Right atrium auricular region (tissue), 2 donors: ENCODE measurements at places on chromosomes 12 and 14. TPM values are rescaled to one million over a fixed set of nuclear protein-coding genes. Genes with fewer than 3 reads are reported as not detected.
A peak's percentile ranks its signal among the peaks of the same experiment; 100 is the strongest.

- no peak overlapping the region for H3K4me3 ChIP-seq
- no peaks in the 10 kb centered on the region for H3K27me3 ChIP-seq
- DNase-seq, result no peak
- H3K36me3 ChIP-seq, result no peaks in the 10 kb centered on the region
- no peak overlapping the region for H3K27ac ChIP-seq
Measured at GRCh38 chr12:120066341-120066740, 50.2 kb downstream of the RAB35 start.

DNA sequence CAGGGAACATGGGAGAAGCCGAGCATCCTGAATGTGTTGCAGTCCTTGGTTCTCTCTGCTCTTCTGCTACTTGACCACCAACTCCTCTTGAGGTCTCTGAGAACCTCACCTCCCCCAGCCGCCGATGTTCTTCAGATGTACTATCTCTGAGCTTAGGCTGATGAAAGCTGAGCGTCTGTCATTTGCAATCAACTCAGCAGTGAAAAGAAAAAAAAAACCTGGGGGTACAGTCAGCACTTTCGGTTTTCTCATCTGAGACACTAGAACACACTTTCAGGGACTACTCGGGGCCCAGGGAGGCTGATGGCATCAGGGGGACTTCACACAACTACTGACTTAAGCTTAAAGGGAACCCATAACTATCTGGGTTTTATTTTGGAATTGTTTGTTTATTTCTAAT is 9.6 kb upstream of the FLVCR2 start:
- no peak for DNase-seq
- no peaks in the 10 kb centered on the region for H3K27me3 ChIP-seq
- no peak overlapping the region for H3K27ac ChIP-seq

DNA sequence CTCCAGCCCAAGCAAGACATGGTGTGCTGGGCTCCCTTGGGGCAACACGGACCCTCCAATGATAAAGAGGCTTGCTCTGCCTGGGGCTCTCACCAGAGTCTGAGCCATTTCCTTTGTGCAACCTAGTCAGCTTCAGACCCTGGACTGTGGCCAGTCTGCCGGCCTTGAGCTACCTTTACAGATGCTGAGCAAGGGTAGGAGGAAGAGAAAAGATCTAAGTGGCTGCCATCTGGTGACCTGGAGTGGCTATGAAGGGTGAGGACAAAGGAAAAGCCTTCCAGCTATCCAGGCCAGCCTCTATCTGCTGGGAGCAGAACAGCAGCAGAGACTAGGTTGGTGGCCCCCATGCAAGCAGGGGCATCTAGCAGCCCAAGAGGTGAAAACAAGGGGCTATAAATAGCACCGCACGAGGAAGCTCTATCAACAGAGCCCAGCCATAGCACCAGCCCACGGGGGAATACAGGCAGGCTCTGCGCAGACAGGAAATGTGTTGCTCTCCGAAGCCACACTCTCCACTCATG is 230.1 kb downstream of the FOXN3 start:
- H3K4me3 ChIP-seq, result no peak overlapping the region
- DNase-seq, result no peak
- H3K27ac ChIP-seq, result peak overlapping the region; percentile 74
- H3K36me3 ChIP-seq, result peaks cover 11% of the 10 kb centered on the region
- no peaks in the 10 kb centered on the region for H3K4me1 ChIP-seq
- no peaks in the 10 kb centered on the region for H3K27me3 ChIP-seq

GRCh38 chr12:6699259-6699988 is 1.2 kb downstream of the PIANP start:
- peaks cover 11% of the 10 kb centered on the region for H3K27me3 ChIP-seq
- H3K27ac ChIP-seq, result no peak overlapping the region
- peaks cover 18% of the 10 kb centered on the region for H3K4me1 ChIP-seq
- DNase-seq, result no peak
- no peaks in the 10 kb centered on the region for H3K36me3 ChIP-seq

DNA sequence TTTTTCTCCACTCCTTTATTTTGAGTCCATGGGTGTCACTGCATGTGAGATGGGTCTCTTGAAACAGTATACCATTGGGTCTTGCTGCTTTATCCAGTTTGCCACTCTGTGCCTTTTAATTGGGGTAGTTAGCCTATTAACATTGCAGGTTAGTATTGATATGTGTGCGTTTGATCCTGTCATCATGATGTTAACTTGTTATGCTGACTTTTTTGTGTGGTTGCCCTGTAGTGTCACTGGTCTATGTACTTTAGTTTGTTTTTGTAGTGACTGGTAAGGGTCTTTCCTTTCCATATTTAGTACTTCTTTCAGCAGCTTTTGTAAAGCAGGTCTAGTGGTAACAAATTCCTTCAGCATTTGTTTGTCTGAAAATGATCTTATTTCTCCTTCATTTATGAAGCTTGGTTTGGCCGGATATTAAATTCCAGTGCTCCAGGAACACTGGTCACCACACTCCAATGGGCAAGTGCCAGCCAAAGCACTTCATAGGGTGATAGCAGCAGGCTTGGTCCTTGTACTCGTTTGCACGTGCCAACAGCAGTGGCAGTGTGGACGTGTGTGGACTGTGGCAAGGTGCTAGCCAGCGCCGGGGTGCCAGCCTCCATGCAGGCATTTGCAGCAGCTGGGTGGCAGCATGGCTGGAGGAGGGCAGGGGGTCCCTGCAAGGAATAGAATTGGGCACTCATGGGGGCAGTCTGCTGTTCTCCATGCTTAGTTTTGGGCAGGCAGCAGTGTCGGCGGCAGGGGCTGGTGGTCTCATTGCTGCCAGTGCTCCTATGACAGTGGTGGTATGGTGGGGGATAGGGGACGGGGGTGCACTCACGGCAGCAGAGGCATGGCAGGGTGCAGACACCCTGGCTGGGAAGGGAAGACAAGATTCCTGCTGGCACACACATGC is 53.5 kb downstream of the FRS2 start:
- no peak overlapping the region for H3K4me3 ChIP-seq
- H3K4me1 ChIP-seq, result no peaks in the 10 kb centered on the region
- no peak for DNase-seq
- no peak overlapping the region for H3K27ac ChIP-seq
- no peaks in the 10 kb centered on the region for H3K27me3 ChIP-seq
- H3K36me3 ChIP-seq, result no peaks in the 10 kb centered on the region

- H3K27me3 ChIP-seq, result no peaks in the 10 kb centered on the region
- H3K4me1 ChIP-seq, result peaks cover 28% of the 10 kb centered on the region
- no peaks in the 10 kb centered on the region for H3K36me3 ChIP-seq
- no peak overlapping the region for H3K4me3 ChIP-seq
- no peak for DNase-seq
- no peak overlapping the region for H3K27ac ChIP-seq
Measured at GRCh38 chr14:55074662-55075061, 23.2 kb downstream of the MAPK1IP1L start.

GRCh38 chr12:47721431-47721973 is 3.8 kb downstream of the ENDOU start:
- no peaks in the 10 kb centered on the region for H3K36me3 ChIP-seq
- no peaks in the 10 kb centered on the region for H3K27me3 ChIP-seq
- H3K4me1 ChIP-seq, result no peaks in the 10 kb centered on the region
- H3K27ac ChIP-seq, result no peak overlapping the region

DNA sequence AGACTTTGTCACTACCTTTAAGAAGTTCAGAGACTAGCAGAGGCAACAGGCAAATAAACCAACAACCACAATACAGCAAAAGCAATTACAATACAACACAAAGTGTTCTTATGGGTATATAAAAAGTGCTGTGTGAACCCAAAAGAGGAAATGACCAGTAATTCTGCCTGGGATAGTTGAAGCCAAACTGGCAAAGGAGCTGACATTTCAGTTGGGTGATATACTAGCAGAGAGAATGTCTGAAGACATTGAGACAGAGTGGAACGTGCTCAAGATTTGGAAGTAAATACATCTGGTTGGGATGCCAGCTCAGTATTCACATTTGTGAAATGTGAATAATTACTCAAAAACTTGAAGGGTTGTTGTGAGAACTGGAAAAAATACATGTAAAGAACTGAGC is 80.6 kb upstream of the GTF2A1 start:
- no peak overlapping the region for H3K4me3 ChIP-seq
- no peaks in the 10 kb centered on the region for H3K4me1 ChIP-seq
- no peaks in the 10 kb centered on the region for H3K27me3 ChIP-seq
- H3K27ac ChIP-seq, result no peak overlapping the region
- DNase-seq, result no peak

- no peak for DNase-seq
- peak overlapping the region; percentile 92 for H3K27ac ChIP-seq
- peaks cover 19% of the 10 kb centered on the region for H3K4me1 ChIP-seq
- H3K36me3 ChIP-seq, result no peaks in the 10 kb centered on the region
Measured at GRCh38 chr12:40223646-40224045, 1.2 kb upstream of the LRRK2 start.

DNA sequence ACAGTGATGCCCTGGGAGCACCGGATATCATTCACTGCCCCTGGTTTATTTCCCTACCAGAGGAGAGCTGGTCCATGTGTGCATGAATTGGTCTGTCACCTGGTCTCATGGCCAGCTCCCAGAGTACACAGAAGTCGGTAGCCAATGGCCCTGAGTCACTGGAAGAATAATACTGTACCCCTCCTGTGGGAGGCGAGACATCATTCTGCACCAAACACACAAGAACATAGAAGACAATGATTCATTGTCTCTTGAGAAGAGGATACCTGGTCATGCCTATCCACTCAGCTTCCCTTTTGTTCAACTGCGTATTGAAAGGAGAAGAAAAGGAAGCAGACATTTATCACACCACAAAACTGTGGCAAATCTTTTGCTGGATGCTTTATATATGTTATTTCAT is 216.2 kb downstream of the DPF3 start:
- H3K4me3 ChIP-seq, result no peak overlapping the region
- no peaks in the 10 kb centered on the region for H3K36me3 ChIP-seq
- H3K27me3 ChIP-seq, result no peaks in the 10 kb centered on the region
- no peak for DNase-seq

GRCh38 chr14:99127651-99128167 is 144.3 kb downstream of the BCL11B start:
- H3K4me3 ChIP-seq, result no peak overlapping the region
- no peaks in the 10 kb centered on the region for H3K4me1 ChIP-seq
- no peaks in the 10 kb centered on the region for H3K27me3 ChIP-seq
- H3K27ac ChIP-seq, result no peak overlapping the region
- no peaks in the 10 kb centered on the region for H3K36me3 ChIP-seq

GRCh38 chr12:84913129-84913515 is 523 bp upstream of the SLC6A15 start:
- H3K4me3 ChIP-seq, result peak overlapping the region; percentile 4
- peaks cover 15% of the 10 kb centered on the region for H3K27me3 ChIP-seq
- H3K4me1 ChIP-seq, result no peaks in the 10 kb centered on the region
- no peaks in the 10 kb centered on the region for H3K36me3 ChIP-seq

- no peak overlapping the region for H3K27ac ChIP-seq
- no peak overlapping the region for H3K4me3 ChIP-seq
- H3K4me1 ChIP-seq, result no peaks in the 10 kb centered on the region
- DNase-seq, result no peak
- no peaks in the 10 kb centered on the region for H3K27me3 ChIP-seq
Measured at GRCh38 chr12:88889326-88890110, 309.2 kb upstream of the KITLG start.

GRCh38 chr12:49693931-49694444 is 13.2 kb downstream of the FMNL3 start:
- H3K4me1 ChIP-seq, result no peaks in the 10 kb centered on the region
- no peaks in the 10 kb centered on the region for H3K27me3 ChIP-seq
- DNase-seq, result no peak
- no peak overlapping the region for H3K4me3 ChIP-seq
- H3K36me3 ChIP-seq, result no peaks in the 10 kb centered on the region
- H3K27ac ChIP-seq, result no peak overlapping the region

- DNase-seq, result no peak
- H3K27me3 ChIP-seq, result peaks cover 4% of the 10 kb centered on the region
- no peaks in the 10 kb centered on the region for H3K36me3 ChIP-seq
- no peak overlapping the region for H3K27ac ChIP-seq
Measured at GRCh38 chr12:3553221-3553620, 62.2 kb downstream of the PRMT8 start.

- no peaks in the 10 kb centered on the region for H3K4me1 ChIP-seq
- no peaks in the 10 kb centered on the region for H3K36me3 ChIP-seq
- H3K4me3 ChIP-seq, result no peak overlapping the region
- no peak overlapping the region for H3K27ac ChIP-seq
- DNase-seq, result no peak
- no peaks in the 10 kb centered on the region for H3K27me3 ChIP-seq
Measured at GRCh38 chr12:89770391-89770790, 61.8 kb upstream of the ATP2B1 start.

DNA sequence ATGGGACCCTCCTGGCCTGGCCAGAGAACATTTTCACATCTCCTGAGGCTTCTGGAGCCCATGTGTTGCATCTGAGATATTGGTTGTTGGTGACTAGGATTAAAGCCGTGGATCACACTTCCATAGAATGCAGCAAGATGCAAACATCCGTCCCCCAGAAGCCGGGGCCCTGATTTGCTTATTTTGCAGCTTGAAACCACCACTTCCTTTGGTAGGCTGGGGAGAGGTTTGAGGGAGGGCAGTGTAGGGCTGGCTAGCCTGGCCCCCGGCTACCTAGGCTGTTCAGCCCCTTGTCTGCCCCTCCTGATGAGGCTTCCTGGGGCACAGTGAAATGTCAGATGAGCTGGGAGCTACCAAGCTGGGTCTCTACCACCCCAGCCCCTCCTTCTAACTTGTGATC is 209.7 kb upstream of the PWP1 start:
- no peaks in the 10 kb centered on the region for H3K36me3 ChIP-seq
- no peak for DNase-seq
- no peaks in the 10 kb centered on the region for H3K4me1 ChIP-seq
- H3K27me3 ChIP-seq, result no peaks in the 10 kb centered on the region
- no peak overlapping the region for H3K4me3 ChIP-seq
- no peak overlapping the region for H3K27ac ChIP-seq

DNA sequence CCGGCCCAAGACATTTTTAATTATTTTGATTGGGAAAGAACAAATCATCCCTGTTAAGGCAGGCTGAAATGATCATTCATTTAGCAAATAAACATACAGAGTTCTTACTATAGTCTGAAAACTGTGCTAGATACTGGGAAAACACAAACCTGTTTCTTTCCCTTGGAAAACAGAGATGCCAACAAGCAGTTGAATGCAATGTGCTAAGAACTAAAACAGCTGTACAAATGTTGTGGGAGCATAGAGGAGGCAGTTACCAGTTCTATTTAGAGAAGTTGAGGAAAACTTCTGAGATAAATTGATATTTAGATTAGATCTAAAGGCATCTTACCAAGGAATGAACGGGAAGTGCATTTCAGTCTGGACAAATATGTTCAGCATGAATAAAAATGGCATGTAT is 3.2 kb upstream of the NECAP1 start:
- no peak overlapping the region for H3K4me3 ChIP-seq
- no peak for DNase-seq
- H3K4me1 ChIP-seq, result peaks cover 22% of the 10 kb centered on the region
- H3K27ac ChIP-seq, result no peak overlapping the region

GRCh38 chr12:90939382-90939781 is 15.6 kb downstream of the CCER1 start:
- no peaks in the 10 kb centered on the region for H3K36me3 ChIP-seq
- no peaks in the 10 kb centered on the region for H3K27me3 ChIP-seq
- no peak for DNase-seq
- no peak overlapping the region for H3K27ac ChIP-seq
- no peaks in the 10 kb centered on the region for H3K4me1 ChIP-seq
- no peak overlapping the region for H3K4me3 ChIP-seq

GRCh38 chr14:77339407-77339806 is 18.6 kb downstream of the GSTZ1 start:
- no peak overlapping the region for H3K27ac ChIP-seq
- no peak for DNase-seq
- peaks cover 34% of the 10 kb centered on the region for H3K36me3 ChIP-seq
- no peak overlapping the region for H3K4me3 ChIP-seq
- H3K4me1 ChIP-seq, result no peaks in the 10 kb centered on the region
- no peaks in the 10 kb centered on the region for H3K27me3 ChIP-seq

Gene ERP27
- total RNA-seq, result 0.31 TPM

Gene USP15
- 49.7 TPM for total RNA-seq

Gene TOGARAM1
- 15.1 TPM for total RNA-seq

Gene NEMF
- total RNA-seq, result 45.2 TPM

Gene PYGL
- total RNA-seq, result 7.0 TPM

Gene SSPN
- total RNA-seq, result 61.1 TPM

Gene PCK2
- total RNA-seq, result 10.7 TPM

Gene CDCA4
- 5.1 TPM for total RNA-seq

Gene TAS2R13
- total RNA-seq, result 0.24 TPM

Gene TRIP11
- total RNA-seq, result 25.7 TPM
